ENCODE measurements at places on chromosomes 11 and 22.

DNA sequence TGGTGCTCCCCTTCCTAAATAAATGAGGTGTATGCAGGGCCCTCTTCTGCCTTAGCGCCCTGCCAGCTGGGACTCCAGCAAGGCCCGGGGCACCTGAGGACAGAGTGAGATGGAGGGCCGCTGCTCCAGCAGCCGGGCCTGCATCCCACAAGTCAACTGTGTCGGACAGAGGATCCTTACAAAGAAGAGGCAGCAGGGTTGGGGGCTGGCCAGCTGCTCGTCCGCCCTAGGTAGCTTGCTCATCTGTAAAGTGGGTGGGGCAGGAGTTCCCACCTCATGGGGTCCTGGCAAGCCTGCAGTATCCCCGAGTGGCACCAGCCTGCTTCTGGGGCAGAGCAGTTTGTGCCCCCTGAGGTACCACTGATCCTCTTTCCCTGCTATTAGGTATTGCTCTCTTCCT, 7.6 kb downstream of the TMEM121B start:
- DNase-seq, result no peak

GRCh38 chr11:71065841-71066240, 186.5 kb downstream of the SHANK2 start:
- no peak for DNase-seq

GRCh38 chr11:62428871-62429560, 10.2 kb downstream of the SCGB1A1 start:
- no peak for DNase-seq

GRCh38 chr11:105392556-105392955, 217.3 kb upstream of the GRIA4 start:
- DNase-seq, result no peak

DNA sequence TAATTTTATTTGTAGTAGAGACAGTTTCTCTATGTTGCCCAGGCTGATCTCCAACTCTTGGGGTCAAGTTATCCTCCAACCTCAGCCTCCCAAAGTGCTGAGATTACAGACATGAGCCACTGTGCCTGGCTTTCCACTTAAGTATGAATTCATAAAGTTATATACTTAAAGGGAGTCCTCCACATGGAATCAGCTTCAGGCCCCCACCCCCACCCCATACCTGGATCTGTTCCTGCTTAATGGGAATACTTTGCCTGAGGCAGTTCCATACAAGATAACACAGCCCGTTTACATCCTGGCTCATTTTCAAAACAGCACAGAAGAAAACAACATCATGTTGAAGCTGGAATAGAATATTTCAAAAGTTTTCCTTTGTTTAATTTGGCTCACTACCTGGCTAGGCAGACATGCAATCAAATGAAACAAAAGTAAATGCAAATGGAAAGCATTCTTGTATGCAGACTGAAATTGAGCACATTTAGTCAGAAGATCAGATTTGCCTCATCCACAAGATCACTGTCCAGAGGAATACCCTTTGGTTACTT, 82.4 kb downstream of the FAT3 start:
- no peak for DNase-seq

- DNase-seq, result no peak
Measured at GRCh38 chr11:72543849-72544542, 109.7 kb upstream of the CLPB start.

GRCh38 chr11:27656806-27657483, 43.3 kb downstream of the BDNF start:
- DNase-seq, result no peak

DNA sequence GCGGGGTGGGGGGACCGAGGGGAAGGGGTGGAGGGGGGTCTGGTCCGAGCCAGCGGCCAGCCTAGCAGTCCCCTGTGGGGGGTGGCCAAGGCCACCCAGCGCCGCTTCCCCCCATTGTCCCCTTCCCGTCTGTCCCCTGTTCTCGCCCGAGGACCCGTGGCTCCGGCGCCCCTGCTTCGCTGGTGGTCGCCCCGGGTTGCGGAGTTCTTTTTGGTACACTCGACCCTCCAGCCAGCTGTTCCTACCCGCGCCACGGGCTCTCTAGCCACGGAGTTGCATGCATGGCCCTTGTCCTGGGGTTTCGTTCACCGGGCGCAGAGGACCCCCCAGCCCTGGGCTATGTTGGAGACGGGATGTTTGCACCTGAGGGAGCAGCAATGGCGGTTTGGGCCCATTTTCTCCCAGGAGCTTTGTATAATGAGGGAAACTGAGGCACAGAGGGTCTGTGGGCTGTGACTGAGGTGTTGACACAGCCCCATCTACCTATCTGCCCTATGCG, 489 bp downstream of the RNF214 start:
- no peak for DNase-seq

DNA sequence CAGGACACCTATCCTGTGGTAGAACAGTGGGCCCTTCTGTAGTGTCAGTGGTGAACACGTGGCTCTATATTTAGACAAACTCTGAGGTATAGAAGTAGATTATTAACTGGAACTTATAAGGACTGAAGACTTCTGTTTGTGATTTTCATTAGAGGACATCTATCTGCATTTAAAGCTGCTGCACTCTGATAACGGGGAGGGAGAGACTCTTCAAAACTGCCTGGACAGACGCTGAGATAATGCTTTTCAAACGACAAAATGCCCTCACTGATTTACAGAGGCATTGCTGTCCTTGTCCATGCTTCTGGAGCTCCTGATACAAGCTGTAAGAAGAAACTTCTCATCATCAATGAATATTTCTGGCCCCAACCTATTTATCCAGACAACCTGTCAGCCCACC, 425.2 kb downstream of the OPCML start:
- no peak for DNase-seq

- no peak for DNase-seq
Measured at GRCh38 chr11:95700471-95700817, 89.1 kb downstream of the FAM76B start.

- DNase-seq, result no peak
Measured at GRCh38 chr22:20182365-20182764, 31.5 kb upstream of the CCDC188 start.

GRCh38 chr11:134750619-134751018, 338.6 kb upstream of the B3GAT1 start:
- DNase-seq, result no peak

DNA sequence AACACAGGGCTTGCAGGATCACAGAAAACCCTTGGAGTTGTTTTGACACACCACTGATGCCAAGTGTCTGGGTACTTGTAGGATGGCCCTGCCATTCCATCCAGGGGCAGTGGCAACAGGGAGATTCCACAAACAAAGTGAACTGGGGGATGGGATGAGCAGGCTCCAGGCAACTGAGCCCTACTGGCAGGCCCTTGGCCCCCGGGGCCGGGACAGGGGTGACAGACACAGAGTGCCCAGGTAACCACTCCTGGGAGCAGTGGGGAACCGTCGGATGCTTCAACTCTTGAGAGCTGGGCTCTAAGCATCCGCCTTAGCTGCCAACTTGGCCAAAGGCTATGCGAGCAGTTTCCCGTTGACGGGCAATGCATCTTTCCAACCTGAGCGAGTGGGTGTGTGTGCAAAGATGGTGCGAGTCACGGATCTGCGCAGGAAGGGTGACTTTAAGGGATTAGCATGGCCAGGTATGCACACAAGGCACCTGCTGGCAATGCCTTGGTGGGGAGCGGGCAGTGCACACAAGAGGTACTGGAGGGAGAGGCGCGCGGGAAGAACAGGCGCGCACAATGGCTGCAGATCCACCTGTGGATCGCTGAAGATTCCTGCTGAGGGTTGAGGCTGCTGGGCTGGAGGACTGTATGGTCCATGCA, 83.1 kb upstream of the PRODH start:
- DNase-seq, result no peak

DNA sequence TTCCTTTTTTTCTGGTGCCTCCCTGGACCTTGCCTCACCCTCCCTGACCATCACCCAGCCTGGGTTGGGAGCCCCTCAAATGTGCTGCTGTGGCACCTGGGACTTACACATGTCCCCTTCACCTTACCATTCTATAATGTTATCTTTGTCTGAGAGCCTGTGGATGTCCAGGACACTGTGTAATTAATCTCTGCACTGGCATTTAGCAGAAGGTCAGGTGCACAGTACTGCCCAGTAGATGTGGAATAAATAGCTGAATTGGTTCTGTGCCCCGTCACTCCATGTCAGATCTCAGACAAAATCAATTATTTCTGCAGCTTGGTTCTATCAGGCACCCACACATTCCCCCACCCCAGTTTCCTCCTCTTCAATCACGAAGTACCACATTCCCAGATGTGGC, 19.9 kb upstream of the DKK3 start:
- no peak for DNase-seq

DNA sequence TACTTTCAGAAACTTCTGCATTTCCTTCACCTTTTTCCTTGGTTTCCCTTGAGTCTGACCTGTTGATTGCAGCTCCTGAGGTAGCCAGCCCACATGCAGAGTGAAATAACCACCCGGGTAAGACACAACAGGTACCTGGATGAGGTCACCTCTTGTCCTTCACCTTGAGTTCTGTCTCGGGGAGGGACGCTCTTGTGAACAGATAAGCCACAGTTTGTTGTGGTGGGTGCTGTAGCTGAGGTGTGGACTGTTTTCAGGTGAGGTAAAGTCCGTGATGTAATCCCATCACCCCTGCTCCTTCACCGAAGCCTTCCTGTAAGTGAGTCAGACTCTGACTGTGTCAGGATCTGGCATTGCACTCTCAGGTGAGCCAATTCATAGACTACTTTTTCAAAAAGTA, 183.1 kb downstream of the NAV2 start:
- no peak for DNase-seq

DNA sequence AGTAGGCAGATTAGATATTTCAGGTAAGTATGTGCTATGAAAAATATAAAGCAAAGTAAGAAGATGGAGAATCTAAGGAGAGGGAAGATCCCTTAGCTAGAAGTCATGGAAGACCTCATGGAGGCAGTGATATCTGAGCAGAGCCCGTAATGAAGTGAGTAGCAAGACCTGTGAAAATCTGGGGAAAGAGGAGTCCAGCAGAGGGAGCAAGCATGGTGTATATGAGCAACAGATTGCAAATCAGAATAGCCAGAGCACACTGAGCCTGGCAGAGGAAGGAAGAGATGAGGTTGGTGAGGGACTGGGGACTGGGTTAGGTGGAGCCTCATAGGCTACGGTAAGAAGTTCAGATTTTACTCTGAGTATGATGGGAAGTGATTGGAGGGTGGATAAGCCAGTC, 9.4 kb downstream of the LHFPL7 start:
- peak; percentile 31 for DNase-seq

DNA sequence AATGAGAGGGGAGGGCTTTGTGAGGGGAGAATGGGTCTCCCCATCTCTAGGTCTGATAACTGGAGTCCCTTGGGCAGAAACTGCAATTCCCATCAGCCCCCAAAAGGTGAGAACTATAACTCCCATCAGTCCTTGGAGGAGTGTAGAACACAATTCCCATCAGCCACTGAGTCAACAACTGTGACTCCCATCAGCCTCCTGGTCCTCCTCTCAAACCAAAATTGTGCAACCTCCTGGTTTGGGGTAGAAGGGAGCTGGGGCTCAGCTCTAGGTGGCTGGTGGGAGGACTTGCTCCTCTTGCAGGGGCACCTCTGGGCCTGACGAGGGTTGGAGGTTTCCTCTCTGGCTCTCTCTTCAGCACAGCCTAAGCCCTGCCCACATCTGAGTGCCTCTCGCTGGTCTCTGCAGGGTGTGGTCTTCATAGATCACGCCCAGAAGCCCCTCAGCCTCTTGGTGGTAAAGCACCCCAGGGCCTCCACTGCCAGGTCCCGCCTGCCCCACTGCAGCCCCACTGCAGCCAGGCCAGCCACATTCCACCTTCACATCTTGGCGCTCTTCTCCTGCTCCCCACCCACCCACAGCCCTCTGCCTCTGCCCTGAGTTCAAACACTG, 18.5 kb downstream of the SLC22A12 start:
- no peak for DNase-seq

DNA sequence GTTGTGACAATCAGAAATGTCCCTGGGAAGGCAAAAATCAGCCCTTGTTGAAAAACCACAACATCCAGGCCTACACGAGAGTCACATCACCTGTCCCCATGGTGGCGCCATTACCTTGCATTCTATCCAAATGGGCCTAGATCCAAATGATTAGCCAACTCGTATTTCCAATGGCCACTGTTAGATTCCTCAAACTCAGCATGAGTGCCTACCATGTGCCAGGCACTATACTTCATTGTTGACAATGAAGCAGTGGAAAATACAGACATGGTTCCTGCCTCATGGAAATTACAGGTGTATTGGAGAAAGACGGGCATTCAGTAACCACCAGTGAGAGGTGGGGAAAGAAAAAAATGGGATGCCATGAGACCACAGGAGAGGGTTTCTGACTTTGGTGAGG, 29.8 kb upstream of the CREB3L1 start:
- peak; percentile 71 for DNase-seq

- no peak for DNase-seq
Measured at GRCh38 chr22:22882033-22882717, 5.4 kb upstream of the IGLL5 start.

DNA sequence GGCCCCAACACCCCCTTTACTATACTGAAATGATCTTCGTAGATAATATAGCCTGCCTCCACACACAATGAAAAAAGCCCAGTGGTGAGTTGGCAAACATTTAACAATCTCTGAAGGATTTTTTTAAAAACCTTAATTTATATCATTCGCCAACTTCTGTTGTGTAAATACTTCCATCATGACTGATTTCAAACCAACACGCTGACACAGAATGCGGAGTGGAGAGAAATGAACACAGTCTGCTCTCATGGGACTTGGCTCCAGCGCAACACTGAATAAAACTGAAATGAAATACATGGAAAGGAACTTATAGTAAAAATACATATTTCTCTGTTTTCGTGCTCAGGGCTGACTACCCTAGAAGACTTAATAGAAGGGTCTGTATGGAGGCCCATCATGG, 61.3 kb upstream of the WNT11 start:
- no peak for DNase-seq

DNA sequence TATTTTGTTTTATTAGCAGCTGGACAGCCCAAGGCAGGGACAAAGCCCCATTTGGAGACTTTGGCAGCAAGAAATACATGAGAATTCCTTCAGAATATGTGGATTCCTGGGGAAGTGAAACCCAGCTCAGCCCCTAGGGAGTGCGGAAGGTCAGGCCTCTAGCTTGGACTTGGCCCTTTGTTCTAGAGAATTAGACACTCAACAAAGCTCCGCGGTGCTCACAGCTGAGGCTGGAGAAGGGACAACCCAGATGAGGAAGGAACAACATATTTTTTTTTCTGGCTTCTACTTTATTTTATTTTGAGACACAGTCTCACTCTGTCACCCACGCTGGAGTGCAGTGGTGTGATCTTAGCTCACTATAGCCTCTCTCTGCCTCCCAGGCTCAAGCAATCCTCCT, 44.7 kb upstream of the SEPTIN5 start:
- DNase-seq, result no peak

- DNase-seq, result no peak
Measured at GRCh38 chr11:17897495-17897894, 115.4 kb downstream of the SERGEF start.

- DNase-seq, result no peak
Measured at GRCh38 chr11:75668451-75669297, at the start of gene MAP6. Gene MAP6, minus strand, starts transcription at chr11:75669038. Its CDS starts 669 bp downstream, at chr11:75668369.

All from ACHN (cell line).